ENCODE measurements at places on chromosomes 7 and 10.

DNA sequence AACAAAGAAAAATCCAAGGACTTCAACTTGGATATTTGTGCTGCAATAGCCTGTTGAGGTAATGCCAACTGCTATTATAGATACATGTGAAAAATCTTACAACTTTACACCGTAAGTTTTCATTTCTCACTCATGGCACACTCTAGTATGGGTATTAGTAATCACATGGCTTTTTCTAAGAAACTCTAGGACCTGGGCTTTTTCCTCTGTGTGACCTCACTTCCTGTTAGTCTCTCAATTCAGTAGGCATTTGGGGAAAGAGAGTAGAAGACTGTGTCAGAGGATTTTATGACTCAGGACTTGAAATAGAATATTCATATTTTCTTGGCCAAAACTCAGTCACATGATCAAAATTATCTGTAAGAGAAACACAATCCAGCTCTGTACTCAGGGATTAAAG is 1049.9 kb downstream of the REEP3 start:
- DNase-seq: no peak

- no peak for DNase-seq
Measured at GRCh38 chr7:2665359-2665791, 22.6 kb upstream of the AMZ1 start.

DNA sequence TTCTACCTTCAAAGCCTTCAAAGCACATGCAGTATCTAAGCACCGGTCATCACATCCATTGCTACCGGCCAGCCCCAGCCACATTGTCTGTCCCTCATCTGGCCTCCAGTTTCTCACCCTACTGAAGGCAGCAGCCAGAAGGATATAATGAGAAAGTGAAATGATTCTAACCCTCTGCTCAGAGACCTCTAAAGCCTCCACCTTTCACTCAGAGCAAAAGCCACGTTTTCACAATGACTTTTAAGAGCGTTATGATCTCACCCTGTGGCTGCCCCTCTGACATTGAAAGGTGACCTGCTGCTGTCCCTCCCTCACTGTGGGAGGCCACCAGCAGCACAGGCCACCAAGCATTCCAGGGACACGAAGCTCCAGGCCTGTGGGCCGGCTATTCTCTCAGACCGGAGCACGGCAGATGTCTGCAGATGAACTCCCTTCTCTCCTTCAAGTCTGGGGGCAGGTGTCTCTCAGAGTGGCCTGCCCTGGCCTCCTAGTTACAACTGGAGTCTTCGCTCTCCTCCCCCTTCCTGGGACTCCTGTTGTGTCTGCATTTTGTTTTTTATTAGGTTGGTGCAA is 94.9 kb upstream of the EEPD1 start:
- no peak for DNase-seq

DNA sequence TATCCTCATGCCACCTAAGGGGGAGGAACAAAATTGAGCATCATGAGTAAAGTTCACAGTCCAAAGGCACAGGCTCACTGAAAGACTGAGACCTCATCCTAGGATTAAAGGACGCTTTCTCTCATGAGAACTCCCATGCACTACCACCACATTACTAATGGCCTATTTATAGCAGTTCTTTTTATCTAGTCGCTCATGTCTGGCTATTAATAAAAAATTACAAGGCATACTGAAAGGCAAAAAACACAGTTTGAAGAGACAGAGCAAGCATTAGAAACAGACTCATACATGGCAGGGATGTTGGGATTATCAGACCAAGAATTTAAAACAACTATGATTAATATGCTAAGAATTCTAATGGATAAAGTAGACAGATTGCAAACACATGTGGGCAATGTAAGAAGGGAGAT is 46.0 kb upstream of the CDK13 start:
- DNase-seq: peak; percentile 49

GRCh38 chr7:45102785-45103712 is 8.4 kb downstream of the TBRG4 start:
- no peak for DNase-seq

DNA sequence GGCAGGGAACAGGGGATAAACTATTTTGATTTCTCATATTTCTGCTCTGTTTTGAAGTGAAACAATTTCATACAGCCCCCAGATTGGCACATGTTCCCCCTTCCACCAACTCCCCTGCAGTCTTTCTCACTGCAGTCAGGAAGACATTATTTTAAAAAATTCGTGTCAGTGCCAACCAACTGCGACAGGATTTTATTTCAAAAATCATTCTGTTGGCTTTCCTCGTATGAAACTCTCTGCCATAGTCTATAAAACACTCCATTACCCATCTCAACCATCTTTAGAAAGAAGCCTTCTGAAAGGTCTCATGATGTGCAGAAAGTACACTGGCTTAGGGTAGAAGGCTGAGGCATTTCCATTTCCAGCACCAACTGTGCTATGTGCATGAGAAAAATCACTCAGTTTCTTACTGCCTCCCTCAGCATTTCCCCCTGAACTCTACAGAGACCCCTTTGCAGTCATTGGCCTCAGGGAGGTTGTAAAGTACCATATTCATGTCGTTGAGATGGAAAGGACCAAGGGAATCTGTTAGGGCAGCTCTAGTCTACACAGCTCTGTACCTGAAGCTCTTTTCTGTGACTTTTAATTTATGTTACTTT is 46.9 kb downstream of the STEAP1B start:
- DNase-seq: no peak

DNA sequence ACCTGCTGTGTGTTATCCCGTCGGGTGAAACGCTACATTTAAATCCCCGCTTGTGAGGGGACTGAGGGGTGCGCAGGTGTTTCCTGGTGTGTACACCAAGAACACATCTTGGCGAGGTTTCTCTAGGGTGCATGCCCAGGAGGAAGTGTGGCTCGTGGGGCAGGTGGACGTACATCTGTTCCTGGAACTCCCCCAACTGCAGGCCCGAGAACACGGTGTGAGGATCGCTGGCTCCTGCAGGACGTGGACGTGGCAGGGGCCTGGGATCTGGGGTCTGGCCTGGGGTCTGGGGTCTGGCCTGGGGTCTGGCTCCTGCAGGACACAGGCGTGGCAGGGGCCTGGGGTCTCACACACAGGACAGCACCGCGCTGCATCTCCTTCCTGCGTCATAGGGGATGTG is 10.1 kb downstream of the KNDC1 start:
- no peak for DNase-seq

DNA sequence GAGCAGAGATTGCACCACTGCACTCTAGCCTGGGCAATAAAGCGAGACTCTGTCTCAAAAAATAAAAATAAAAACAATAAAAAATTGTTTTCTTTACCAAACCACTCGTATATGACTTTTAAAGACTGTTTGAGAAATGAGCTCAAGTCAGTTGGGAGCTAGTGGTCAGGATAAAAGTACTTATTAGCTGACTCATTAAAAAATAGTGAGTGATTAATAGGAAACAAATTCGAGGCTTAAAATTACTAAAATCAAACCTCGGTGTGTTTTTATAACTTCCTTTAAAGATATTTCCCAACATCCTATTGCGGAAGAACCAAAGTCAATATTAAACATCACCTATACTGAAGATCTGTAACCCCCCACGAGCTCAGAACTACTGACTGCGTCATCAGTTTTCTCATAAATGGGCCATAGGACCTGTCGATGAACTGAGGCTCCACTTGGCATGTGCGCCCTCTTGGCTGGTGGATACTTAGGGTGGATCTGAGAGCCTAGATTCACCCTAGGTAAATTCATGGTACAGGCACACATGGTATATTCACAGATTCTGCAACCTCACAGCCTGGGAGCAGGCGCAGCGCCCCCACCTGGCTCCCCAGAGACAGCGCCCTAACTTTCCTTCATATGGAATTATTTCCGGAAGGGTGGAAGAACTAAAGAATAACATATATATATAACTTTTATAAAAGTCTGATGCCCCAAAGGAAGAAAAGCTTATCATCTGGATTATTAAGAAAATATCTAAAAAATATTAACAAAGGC is 9.2 kb downstream of the MKI67 start:
- DNase-seq: no peak

- DNase-seq: no peak
Measured at GRCh38 chr10:103921248-103921647, 3.3 kb upstream of the STN1 start.

GRCh38 chr7:29146888-29147609 is 712 bp upstream of the CPVL start:
- no peak for DNase-seq

DNA sequence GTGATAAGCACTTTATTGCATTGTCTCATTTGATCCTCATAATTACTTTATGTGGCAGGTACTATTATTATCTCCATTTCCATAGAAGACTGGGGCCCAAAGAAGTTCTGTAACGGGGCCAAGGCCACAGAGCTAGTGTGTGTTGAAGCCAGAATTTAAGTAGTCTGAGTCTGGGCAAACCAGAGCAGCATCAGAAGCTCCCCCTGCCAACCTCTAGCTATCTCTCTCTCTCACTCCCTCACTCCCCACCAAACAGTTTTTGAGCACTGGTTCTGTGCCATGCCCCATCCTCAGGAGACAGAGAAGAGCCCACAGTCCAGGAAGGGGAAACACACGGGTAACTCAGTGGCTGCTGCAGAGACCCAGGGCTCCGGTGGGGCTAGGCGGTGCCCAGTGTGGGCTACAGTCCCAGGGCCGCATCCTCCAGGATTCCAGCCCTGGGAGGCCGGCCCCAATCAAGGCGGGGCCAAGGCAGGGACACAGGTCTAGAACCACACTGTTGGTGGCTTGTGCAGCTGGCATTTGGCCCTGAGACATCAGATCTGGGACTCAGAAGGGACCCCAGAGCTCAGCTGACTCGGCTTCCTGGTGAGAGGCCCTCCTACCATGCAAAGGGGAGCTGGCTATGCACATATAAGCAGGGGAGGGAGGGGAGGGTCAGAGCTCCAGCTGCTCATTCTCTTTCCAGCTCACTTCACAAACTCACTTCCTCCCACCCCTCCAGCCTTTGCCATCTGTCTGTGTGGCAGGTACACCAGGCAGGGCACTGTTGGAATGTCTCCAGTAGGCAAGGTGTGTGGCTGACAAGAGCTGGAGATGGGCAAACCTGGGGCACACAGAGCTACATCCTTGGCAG is 34.4 kb downstream of the COL13A1 start:
- no peak for DNase-seq

DNA sequence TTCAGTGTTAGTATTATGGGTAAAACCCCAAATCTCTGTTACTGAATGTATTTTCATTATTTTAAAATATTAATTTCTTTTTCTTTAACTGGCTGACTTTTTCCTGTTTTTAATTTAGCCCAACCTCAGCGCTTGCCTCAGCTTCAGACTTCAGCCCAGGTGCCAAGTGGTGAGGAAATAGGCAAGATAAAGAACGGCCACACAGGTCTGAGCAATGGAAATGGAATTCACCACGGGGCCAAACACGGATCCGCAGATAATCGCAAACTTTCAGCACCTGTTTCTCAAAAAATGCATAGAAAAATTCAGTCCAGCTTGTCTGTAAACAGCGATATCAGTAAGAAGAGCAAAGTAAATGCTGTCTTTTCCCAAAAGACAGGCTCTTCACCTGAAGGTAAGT is 57.5 kb downstream of the MDFIC start:
- peak; percentile 32 for DNase-seq

GRCh38 chr7:7438851-7439250 is 96.8 kb downstream of the COL28A1 start:
- DNase-seq: peak; percentile 97

- no peak for DNase-seq
Measured at GRCh38 chr10:128694168-128694850, 568.1 kb upstream of the MKI67 start.

DNA sequence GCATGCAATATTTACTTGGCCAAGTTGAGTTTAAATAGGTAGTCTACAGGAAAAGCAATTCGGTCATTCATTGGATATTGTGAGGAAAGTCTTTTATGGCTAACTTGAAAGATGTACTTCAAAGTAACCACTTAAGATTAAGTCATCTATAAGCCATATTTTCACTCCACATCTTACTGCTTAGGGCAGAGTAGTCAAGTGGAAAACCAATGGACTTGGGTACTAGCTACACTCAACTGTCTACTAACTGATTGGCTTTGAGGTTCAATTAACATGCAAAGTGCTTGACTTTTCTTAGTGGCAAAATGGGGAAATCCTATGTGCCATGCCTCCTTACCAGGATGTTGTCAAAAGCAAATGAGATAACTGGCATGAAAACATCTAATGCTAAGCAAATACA is 51.0 kb downstream of the CAV1 start:
- no peak for DNase-seq

DNA sequence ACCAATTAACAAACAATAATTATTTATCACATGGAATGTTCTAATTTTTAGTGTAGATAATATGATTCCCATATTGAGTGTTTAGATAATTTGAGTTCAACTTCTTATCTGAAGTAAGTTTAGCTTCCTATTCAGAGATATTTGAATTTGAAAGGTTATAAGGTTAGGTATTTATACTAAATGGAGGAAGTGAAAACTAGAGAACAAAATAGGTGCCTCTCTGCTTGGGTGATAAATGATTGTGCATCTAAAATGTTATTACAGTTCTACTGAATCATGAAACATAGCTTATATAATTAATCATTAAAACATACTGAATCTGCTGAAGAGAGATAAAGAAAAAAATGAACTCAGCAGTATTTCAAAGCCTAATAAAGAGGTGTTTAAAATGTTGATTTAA is 1174.3 kb downstream of the XPNPEP1 start:
- DNase-seq: no peak

- DNase-seq: no peak
Measured at GRCh38 chr10:123382491-123382890, 228.3 kb downstream of the BUB3 start.

- DNase-seq: no peak
Measured at GRCh38 chr7:83313931-83314330, 151.2 kb upstream of the PCLO start.

- peak; percentile 92 for DNase-seq
Measured at GRCh38 chr7:107958764-107959526, 44.0 kb downstream of the LAMB1 start.

DNA sequence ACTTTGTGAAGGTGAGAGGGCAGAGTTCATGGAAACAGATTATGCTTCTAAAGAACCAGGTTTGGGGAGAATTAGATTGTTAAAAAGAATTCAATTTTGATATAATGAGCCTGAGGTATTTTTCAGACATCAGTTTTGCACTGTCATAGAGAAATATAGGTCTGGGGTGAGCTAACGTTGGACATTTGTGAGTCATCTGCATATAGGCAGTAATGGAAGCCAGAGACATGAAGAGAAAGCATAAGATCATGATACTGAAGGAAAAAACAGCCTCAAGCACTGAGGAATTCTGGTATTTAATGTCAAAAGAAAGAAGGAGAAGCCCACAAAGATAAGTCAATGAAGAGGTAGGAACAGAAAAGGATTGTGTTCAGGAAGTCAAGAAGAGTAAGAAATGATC is 32.4 kb upstream of the COL1A2 start:
- DNase-seq: peak; percentile 54

- DNase-seq: peak; percentile 25
Measured at GRCh38 chr10:122034149-122034756, 45.3 kb downstream of the TACC2 start.
